BJ (cell line): ENCODE measurements at places on chromosomes 5 and 9.

DNA sequence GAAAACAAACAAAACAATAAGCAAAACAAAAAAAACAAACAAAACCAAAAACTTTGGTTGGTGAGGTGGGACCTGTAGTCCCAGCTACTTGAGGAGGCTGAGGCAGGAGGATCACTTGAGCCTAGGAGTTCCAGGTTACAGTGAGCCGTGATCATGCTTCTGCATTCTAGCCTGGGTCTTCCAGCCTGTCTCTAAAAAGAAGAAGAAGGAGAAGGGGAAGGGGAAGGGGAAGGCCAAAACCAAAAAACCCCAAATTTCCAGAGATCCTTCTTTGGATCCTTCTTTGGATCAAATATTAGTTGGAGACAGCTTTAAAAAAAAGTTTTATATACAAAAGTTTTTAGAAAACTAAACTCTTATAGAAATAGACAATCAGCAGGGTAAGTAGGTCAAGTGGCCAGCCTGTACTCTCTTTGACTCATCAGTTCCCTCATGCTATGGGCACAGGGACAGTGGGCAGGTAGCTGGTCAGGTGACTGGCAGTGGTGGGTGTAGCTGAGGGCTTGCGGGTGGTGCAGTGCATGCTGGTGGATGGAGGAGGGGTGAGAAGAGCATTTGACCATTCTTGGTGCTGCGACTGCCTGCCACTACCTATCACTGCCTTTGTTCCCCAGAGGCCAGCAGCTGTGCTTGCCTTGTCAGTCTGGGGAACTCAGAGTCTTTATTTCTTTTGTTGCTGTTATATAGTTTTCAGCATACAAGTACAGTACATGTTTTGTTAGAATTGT, 12.6 kb downstream of the RCL1 start:
- no peak for DNase-seq

GRCh38 chr9:70100362-70100761, 56.7 kb downstream of the MAMDC2 start:
- no peak for DNase-seq

- no peak for DNase-seq
Measured at GRCh38 chr5:41403846-41404245, 106.6 kb downstream of the PLCXD3 start.

GRCh38 chr5:144084971-144085370, 85.5 kb downstream of the YIPF5 start:
- no peak for DNase-seq

DNA sequence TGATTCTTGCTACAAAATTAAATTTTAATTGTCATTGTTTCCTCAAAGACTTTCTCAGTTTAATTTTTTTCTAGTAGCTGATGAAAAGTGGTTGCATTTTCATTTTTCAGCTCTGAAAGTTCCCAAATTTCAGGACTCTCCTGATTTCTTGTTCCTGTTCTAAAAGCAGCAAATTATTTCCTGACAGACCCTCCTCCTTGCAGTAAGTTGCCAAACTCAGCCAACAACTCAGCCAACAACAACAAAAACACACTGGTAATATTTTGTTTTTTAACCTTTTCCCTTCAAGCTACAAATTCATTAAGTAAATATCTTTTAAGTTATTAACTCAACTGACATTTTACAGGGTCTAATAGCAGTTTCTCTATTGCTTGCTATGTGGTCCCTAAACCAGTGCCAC, 487.8 kb upstream of the NUDT12 start:
- DNase-seq, result no peak

DNA sequence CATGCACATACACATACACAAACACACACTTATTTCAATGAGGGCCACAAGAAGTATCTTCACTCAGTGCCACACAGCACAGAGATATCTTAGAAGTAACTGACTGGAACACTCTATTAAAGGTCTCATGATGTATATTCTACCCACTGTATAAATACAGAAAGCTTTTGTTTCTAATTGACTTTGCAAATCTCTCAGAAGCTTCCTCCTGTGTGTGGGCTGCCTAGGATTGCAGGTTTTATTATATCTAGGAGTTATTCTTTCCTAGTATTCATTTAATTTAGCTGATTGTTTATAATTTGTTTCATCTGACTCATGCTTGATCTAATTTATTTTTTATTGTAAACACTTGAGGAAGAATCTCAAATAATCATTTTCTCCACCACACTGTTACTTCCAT, 262.4 kb upstream of the ACTBL2 start:
- DNase-seq, result no peak

GRCh38 chr9:33135031-33135461, 32.1 kb downstream of the B4GALT1 start:
- DNase-seq, result no peak

GRCh38 chr5:56264417-56265025, 31.4 kb upstream of the ANKRD55 start:
- no peak for DNase-seq
